ENCODE measurements at places on chromosomes 7 and 10.
A peak's percentile ranks its signal among the peaks of the same experiment; 100 is the strongest.

GRCh38 chr10:43865265-43866135 lies 216.8 kb upstream of the ZNF32 start:
- DNase-seq = no peak

DNA sequence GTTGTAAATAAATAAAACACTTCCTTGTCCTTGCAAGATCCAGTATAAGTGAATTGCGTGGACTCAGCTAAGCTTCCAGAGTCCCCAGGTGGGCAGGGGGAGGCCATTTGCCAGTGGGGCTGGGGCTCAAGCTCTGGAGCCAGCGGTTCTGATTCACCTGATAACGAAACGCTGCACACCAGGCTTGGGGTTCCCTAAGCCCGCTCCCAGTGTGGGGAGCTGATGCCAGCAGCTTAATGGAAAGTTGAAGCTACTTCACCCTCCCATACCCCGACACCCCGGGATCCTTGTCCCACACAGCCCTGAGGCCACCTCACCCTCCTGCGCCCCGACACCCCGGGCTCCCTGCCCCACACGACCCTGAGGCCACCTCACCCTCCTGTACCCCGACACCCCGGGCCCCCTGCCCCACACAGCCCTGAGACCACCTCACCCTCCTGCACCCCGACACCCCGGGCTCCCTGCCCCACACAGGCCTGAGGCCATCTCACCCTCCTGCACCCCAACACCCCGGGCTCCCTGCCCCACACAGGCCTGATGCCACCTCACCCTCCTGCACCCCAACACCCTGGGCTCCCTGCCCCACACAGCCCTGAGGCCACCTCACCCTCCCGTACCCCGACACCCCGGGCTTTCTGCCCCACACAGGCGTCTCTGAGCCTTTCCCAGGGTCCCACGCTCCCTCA lies 30.8 kb downstream of the FKBP6 start:
- DNase-seq = no peak

GRCh38 chr10:124229201-124229988 lies 136.0 kb upstream of the CHST15 start:
- no peak for DNase-seq

DNA sequence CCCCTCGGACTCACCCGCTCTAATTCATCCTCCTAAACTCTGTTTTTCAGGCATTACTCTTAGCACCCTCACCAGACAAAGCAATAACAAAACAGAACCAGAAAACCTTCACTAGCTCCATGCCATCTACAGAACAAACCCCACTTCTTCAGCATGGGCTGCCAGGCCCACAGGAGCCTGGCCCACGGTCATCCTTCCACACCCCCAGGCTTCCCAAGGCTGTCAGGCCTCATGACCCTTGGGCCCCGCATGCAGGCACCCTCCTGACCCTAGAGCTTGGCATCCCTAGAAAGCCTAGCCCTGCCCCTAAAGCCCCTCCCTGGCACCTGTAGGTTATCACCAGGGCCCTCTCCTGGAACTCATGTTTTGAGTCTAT lies 59.6 kb downstream of the PRKAG2 start:
- DNase-seq = no peak

- no peak for DNase-seq
These were observed 34.7 kb downstream of the GRIFIN start for GRCh38 chr7:2441430-2442058.

DNA sequence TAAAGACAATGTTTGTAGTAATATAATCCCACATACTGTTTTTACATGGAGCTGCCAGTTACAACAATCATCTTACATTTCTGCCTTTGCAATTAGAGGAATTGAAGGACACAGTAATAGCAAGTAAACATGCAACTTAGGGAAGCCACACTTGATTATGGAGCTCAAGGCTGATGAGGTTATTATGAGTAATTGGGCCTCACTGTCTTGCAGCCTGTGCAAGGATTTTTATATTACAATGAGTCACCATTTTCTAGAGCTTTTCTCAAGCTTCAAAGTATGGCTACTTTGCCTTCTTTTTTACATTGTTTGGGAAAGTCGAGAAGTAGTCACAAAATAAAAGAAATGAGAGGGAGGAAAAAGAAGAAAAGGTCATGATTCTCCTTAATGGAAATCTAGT lies 226.4 kb downstream of the KIAA1217 start:
- no peak for DNase-seq

DNA sequence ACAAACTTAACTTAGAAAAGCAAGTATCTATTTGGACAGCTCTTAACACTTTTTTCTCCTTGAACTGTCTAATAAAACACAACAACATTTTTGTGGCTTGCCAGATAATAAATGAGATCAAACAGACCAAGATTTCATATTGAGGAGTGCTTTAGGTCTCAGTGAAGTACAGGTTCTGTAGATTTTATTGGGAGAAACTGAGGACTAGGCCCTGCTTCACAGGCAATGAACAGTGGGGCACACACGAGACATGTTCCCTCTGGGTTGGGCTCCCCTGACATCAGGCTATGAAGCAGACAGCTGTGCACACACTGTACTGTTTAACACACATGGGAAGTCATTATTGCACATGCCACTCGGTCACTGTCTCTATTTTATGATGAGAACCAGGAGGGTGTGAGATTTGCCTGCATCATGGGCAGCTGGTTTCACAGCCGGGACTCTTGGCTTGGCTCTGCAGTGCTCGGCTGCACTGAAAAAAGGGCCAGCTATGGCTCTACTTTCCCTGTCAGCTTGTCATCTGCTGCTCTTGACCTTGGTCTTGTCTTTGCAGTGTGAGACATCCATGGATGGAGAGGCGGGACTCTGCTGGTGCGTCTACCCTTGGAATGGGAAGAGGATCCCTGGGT lies 4.2 kb downstream of the IGFBP1 start:
- no peak for DNase-seq

GRCh38 chr10:17507538-17507937 lies 53.1 kb upstream of the ST8SIA6 start:
- DNase-seq = no peak

DNA sequence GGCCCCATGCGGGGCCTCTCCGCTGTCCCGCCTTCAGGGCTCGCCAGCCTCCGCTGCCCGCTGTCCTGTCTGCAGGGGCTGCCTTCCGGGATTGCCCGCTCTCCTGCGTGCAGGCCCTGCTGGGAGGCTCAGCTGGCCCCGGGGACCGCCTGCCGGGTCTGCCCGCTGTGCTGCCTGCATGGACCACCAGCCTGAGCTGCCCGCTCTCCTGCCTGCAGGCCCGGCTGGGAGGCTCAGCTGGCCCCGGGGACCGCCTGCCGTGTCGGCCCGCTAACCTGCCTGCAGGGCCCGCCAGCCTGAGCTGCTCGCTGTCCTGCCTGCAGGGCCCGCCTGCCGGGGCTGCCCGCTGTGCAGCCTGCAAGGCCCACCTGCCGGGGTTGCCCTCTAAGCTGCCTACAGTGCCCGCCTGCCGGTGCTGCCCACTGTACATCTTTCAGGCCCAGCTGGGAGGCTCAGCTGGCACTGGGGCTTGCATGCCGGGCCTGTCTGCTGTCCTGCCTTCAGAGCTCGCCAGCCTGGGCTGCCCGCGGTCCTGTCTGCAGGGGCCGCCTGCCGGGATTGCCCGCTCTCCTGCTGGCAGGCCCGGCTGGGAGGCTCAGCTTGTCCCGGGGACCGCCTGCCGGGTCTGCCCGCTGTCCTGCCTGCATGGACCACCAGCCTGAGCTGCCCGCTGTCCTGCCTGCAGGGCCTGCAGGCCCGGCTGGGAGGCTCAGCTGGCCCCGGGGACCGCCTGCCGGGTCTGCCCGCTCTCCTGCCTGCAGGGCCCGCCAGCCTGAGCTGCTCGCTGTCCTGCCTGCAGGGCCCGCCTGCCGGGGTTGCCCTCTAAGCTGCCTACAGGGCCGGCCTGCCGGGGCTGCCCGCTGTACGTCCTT lies 165.1 kb downstream of the GLRX3 start:
- peak; percentile 65 for DNase-seq

- no peak for DNase-seq
These were observed 117.2 kb downstream of the RAB11FIP2 start for GRCh38 chr10:117929327-117930067.

GRCh38 chr7:121714559-121715303 lies 158.2 kb upstream of the PTPRZ1 start:
- DNase-seq = no peak

DNA sequence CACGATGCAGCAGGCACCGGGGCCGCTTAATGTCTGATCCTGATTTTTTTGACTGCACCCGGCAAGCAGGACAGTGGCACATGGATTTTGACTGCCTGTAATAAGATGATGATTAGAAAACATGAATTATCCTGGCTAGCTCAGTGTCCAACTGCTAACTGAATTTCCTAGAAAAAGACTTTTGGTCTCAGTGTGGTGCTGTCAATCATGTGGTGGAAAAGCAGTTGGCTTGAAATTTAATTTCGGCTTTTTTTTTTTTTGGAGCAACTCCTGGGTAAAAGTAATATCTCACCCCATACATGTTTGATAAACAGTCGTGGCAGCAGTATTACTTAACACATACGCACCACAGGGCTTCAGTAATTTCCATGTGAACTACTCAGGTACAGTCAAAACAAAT lies 227.7 kb downstream of the FANK1 start:
- no peak for DNase-seq

GRCh38 chr7:81583882-81584533 lies 185.8 kb downstream of the HGF start:
- DNase-seq = no peak

- no peak for DNase-seq
These were observed 218.8 kb upstream of the CELF2 start for GRCh38 chr10:10798864-10799192.

DNA sequence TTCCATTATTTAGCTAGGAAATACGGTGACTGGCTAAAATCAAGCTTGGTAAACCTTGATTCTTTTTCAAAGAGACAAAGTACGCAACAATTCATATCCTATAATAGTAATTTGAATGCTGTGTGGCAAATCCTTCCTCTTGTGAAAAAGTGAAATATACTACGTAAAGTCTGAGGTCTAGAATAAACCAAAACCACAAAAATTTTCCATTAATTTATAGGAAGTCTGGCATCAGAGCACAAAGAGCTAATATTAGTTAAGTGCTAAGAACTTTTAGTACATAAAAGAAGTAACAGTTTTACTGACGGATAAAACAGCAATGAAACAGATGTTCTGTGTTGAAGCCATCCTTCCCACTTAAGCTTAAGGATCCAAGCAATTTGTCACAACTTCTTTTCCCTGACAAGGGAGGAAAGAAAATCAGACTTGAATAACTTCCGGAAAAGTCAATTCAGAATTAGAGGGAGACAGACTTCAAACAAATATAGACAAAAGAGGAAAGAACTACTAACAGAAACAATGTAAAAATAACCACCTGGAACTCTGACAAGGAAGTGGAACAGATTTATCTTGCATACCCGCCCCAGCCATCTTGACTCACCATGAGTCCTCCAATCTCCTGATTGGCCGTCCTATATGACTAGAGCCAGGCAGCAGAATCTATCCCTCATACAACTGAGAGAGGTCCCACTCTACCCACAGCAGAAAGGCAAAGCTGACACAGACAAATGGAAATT lies 34.6 kb downstream of the RHEB start:
- no peak for DNase-seq

GRCh38 chr7:147584771-147585193 lies 1005.8 kb upstream of the C7orf33 start:
- DNase-seq = no peak

DNA sequence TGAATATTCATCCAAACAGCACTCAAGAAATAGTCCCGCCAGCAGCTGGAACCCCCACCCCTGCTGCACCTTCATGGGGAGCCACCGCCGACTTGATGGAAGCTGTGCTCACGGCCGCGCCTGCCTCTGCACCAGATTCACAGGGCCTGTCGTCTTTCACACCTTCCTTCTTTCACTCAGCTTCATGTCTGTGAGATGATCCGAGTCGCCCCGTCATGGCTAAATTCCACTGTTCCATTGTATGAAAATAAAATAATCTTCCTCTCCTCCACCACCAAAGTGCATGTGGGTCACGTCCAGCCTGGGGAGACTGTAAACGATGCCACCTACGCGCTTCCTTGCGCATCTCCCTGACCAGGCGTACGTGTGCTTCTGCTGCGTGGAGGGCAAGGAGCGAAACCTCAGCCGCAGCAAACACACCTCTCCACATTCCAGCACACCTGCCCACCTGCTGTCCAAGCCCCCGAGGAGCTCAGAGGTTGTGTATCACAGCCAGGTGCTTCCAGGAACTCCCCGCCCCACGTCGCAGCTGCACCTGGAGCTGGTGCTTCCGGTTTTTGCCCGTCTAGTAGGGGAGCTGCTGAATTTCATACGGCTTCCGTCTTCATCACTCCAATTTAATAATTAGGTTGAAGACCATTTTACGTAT lies 137.0 kb downstream of the PTPRN2 start:
- DNase-seq = no peak

DNA sequence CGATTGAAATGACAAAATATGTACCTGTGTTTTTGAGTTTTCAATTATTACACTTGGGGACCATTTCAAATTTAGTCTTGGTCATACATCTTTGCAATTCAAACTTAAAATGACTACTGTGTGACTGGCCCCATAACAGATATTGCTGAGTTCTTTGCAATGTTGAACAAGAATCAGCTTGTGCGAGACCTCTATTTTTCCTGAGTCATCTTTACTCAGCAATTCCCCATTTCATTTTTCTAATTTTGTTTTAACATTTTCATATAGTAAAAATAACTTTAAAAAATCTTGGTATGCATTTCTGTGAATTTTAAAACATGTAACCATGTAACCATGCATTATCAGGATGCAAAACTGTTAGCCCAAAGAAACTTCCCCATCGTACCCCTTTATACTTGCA lies 678.1 kb downstream of the ANKRD7 start:
- DNase-seq = no peak

GRCh38 chr10:59852670-59853069 lies 53.7 kb downstream of the CCDC6 start:
- no peak for DNase-seq

- no peak for DNase-seq
These were observed 44.6 kb downstream of the CFAP46 start for GRCh38 chr10:132897516-132898381.

DNA sequence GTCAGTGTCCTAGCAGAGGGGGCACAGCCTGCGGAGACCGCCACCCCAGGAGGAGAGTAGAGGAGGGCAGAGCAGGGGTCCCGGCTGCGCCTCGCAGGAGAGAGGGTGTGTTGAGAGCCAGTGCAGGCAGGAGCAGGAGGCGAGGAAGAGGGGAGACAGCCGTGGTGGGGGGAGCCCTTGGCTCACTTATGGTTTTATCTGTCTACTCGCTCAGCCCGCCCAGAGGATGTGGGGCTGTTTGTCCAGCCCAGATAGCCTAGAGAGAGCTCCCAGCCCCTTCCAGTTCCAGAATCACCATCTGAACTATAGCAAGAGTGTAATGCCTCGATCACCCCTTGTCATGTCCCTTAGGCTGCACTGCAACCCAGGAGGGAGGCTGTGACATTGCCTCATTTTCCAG lies 26.6 kb downstream of the SLC29A3 start:
- no peak for DNase-seq

DNA sequence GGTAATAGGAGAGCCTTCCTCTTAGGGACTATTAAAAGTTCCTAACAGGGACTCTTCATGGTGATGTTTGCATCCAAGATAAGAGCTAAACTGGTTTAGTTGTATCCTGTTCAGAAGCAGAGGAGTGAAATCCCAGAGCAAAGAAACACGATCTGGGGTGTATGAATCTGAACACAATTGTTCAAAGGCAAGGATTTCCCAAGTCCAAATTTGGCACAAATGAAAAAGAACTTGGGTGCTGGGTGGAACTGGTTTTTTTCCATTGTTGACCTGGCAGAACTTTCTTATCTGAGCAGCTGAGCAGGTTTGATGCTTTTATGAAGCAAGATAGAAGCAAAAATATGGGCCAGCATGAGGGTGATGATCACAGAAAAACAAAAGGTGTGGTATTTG lies 6.0 kb downstream of the AGFG2 start:
- DNase-seq = no peak

- DNase-seq = peak; percentile 77
These were observed 29.8 kb downstream of the ADAP1 start for GRCh38 chr7:924541-925231.

GRCh38 chr7:117041007-117041406 lies 87.7 kb downstream of the ST7 start:
- DNase-seq = no peak

Data from activated naive CD4-positive, alpha-beta T cell treated with anti-CD3 and anti-CD28 coated beads, Interleukin-2, amount 50 U/mL, for 72 hours (primary cell).